NCI-H187 (cell line): ENCODE measurements at places on chromosomes 16 and 17.

GRCh38 chr16:17364319-17365210 lies 106.2 kb downstream of the XYLT1 start:
- no peak for DNase-seq

- no peak for DNase-seq
Observed at GRCh38 chr16:84947996-84948850, 63.1 kb downstream of the ZDHHC7 start.

DNA sequence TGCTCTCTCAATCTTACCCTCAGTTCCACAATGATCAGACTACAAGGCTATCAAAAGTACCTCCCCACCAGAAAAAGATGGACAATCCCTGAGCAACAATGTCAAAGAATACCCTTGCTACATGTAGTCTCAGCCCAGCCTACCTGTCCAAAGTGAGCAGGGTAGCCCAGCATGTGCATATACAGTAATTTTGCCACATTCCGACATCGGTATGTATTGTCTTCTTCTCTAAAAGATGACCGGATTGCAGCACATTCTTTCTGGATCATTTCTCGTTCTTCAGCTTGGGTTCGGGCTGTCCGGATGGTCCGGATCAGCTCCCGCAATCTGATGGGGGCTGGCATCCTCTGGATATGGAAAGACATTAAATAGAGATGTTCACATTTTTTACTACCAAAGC lies 19.5 kb downstream of the AP1G1 start:
- no peak for DNase-seq

DNA sequence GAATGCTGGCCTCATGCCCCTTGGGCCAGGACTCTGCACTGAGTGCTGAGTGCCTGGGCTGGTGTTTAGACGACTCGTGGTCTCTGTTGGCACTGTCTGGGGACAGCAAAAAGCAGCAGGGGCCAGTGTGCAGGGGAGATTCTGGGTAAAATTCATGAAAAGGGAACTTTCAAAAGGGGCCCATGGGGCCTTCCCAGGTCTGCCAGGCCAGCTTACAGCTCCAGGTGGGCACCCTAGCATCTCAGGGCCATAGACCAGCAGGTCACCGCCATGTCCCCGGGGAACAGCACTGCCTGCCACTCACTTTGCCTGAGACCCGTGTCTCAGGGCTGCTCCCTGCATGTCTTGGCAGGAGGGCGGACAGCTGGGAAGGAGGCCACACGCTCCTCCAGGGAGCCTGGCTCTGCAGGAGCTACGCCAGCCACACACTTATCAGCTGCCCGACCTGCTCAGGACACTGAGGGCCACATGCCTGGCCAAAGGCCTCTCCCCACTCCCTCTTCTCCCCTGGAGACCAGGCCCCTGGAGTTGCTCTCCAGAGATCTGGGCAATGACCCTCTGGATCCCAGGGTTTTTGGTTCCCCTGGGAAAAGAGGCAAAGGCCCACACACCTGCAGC lies 8.8 kb upstream of the FASN start:
- no peak for DNase-seq

DNA sequence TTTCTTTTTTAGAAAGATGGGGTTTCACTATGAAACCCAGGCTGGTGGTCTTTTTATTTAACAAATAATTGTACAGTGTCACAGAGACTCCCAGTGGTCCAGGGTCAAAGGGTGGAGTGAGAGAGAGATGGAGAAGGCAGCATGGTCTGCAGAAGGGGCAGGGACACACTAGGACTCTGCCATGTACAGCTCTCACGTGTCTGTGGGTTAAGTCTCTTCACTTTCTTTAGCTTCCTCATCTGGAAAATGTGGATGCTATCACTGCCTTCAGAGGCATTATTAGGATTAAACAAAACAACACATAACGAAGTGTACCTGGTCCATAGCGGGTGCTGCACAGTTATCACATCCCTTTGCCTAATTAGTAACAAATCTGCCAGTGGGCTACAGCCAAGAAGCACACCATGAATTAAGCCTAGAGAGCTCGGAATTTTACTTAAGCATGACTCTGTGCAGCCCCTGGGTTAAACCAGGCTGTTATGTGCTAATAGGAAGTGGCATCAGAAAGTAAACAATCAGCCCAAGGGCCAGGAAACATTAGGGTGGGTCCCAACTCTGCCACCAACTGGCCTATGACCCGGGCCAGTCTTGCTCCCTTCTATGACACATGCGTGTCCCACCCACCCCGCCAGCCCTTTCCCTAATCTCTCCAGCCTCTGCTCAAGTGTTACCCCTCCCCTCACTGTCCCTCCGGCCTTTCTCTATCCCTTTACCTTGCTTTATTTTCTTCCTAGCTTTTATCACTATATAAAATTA lies 13.9 kb downstream of the TOP3A start:
- no peak for DNase-seq

DNA sequence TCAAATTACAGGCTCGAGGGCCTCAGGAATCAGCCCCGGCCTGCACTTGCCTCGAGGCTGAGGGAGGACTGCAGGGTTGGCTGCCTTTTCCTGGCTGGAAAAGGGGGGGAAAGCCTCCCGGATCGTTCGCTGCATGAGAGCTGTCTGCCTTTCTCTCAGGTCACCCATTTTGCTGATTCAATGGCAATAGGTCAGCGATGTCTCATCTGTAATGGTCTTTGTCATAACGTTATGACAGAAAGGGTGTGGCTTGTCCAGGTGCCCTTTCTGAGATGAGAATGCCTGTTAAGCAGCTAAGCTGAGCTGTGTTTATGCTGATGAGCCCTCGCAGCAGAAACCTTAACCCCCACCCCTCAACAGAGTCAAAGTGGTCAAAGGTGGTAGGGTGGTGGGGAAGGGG lies 81.8 kb downstream of the AKAP1 start:
- DNase-seq: no peak

DNA sequence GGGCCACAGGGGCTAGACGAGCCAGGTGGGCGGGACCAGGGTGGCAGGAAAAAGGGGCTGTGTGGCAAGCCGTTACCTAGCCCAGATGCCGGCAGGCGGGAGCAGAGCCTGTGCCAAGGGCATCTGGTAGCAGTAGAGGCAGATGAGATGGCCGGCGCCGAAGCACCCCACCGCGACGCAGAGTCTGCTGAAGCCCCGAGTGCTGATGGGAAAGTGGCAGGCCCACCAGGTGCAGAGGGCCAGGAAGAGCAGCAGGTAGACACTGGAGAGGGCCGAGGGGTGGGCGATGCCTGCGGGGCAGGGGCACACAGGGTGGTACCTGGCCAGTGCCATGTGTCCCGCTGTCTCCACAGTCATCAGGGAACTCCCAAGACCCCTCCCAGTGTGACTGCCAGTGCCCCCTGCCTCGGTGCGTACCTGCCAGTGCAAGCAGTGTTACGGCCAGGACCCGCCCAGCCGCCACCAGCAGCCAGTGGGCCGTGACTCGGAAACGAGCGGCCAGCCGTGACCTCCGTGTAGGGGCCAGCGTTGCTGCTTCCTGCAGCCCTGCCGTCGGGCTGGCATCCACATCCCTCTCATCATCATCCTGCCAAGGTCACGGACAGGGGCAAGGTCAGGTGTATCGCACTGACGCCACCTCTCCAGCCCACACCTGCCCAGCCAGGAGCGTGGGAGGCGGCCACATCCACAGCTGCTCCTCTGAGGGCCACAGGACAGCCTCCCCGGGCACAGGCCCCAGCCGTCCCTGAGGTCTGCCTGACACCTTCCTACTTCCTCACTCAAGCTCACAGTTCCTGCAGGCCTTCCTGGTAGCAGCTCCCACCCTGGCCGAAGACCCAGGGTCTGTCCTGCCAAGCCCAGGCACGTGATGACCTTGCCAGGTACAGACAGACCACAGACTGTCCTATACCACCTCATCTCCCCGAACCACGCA lies 32.1 kb downstream of the CTU2 start:
- DNase-seq: no peak

DNA sequence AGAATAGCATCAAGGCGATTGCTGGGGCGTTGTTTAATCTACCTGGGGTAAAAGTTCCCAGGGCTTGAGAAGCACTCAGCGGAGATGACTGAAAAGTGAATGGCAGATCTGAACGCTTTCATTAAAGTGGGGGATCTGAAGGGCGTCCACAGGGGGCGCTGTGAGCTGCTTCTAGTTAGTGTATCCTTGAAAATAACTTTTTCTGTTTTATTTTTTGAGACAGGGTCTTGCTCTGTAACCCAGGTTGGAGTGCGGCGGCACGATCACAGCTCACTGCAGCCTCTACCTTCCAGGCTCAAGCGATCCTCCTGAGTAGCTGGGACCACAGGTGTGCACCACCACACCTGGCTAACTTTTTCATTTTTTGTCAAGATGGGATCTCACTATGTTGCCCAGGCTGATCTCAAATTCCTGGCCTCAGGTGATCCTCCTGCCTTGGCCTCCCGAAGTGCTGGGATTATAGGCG lies 360.4 kb downstream of the SEC14L1 start:
- DNase-seq: no peak

DNA sequence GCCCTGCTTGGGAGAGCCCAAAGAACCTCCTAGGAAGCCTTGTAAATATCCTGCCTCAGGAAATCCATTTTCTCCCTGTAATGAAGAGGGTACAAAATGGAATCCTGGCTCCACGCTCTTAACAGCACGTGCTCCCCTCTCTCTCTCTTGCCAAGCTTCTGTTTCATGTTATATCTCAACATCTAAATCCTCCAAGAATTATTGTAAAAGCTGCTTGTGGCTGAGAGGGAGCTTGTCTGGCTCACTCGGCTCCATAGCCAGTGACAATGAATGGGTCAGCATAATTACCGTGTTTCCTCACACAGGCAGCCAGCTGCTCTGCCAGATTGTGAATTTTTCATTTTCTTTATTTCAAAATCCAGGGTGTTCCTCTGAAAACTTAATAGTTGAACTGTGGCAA lies 317.8 kb downstream of the RBFOX1 start:
- DNase-seq: no peak

DNA sequence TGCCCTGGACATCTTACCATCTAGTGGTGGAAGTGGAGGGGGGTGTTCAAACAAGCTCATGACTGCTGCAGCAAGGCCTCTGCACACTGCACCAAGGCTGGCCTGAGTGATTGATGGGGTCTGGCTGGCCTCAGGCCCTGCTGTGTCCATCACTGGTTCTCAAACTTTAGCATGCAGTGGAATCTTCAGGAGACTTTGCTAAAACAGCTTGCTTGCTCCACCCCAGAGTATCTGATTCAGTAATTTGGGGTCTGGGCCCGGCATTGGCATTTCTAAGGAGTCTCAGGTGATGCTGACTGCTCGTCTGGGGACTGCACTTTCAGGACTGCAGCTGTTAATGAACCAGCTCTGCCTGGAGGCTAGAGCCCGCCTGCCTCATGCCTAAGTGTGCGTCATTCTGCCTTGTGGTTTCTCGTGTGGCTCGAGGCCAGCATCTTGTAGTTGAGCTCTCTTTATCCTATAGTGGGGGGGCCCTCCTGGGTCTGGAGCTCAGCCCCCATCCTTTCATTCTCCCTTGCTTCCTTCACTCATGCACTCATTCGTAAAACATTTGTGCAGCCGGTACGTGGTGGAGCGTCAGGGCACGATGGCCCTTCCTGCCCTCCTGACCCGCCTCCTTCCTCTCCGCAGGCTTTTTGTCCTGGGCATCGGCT lies 4.1 kb downstream of the MGAT5B start:
- no peak for DNase-seq

DNA sequence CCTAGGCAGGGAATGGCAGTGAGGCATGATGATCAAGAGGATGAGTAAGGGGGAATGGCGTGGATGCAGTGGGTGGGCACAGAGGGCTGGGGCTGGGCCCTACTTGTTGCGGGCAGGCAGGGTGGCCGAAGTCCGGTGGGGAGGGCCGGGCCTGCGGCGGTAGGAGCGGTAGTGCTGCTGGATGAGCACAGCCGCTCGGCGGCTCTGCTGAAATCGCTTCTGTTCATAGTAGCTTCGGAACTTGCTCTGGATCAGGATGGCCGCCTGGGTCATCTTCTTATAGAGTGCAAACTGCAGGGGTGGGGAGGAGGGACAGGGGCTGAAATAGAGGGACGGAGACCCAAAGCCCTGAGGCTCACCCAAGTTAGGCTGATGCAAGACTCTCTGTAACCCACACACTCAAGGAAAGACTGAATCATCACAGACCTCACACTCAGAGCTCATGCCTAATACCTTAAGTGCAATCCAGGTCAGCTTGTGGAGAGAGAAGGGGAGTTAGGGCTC lies 1.5 kb upstream of the SPAG7 start:
- DNase-seq: no peak

- no peak for DNase-seq
Observed at GRCh38 chr17:10264051-10264450, 65.6 kb upstream of the GAS7 start.

GRCh38 chr16:56245197-56245596 lies 53.9 kb downstream of the GNAO1 start:
- DNase-seq: no peak

DNA sequence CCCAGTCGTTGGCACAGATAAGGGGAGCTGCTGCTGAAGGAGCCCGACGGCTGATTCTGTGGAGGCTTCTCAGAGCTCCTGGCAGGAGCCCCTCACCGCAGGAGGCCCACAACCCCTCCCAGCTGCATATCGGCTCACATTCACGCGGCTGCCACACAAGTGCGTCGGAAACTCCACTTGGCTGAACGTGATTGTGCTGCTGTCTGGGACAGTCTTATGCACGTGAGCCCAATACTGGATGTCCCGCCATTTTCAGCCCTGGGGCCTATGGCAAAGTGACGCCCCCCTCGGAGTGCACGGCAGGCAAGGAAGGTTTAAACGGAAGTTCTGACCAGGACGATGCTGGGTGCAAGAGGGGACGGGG lies 8.7 kb upstream of the PITPNA start:
- DNase-seq: no peak

DNA sequence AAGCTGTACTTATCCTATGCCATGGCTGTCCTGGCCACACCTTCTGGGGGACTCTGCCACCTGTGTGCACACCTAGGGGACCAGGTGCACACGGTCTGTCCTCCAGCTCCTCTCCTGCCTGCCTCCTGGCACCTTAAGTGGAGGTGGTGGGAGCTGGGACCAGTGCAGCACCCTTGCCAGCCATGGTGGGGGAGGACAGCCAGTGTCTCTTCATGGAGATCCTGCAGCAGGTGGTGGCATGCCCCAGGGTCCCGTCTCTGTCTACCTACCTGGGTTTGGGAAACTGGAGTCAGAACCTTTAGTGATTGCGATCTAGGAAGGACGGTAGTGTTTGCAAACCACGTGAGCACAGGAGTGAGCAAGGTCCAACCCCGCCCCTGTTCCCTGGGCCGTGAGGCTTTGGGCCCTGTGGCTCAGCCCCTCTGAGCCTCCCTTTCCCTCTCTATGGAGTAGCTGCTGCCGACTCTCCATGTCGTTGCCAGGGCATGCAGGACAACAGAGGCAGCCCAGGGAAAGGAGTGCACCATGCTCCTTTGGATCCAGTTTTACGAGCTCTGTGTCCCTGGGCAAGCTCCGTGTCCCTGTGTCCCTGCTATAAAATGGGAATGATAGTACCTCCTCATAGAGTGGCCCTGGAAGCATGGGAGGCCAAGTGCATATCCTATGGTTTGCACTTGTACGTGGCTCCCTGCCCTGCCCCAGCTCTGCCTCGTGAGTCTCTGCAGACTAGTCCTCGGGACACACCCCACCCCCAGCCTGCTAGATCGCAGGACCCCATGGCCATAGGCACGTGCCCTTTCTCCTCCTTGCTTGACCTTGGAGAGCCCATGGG lies 7.1 kb downstream of the ADGRG1 start:
- DNase-seq: no peak

GRCh38 chr16:1221628-1222552 lies 3.2 kb downstream of the TPSG1 start:
- no peak for DNase-seq
